ENCODE measurements at places on chromosomes 7 and 10.

DNA sequence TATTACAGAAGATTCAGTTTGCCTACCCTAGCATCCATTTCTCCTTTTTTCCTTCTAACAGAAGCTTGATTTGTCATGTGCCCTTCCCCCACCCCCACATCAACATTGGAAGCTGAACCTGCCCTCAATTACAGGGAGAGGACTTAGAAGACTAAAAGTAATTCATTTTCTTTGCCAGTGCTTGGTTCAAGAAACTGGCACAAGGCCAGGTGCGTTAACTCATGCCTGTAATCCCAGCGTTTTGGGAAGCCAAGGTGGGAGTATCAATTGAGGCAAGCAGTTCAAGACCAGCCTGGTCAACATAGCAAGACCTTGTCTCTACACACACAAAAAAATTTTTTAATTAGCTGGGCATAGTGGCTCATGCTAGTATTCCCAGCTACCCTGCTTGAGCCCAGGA lies 32.6 kb downstream of the CCNJ start:
- H3K27ac ChIP-seq = no peak overlapping the region
- H3K27me3 ChIP-seq = no peaks in the 10 kb centered on the region
- DNase-seq = no peak

GRCh38 chr10:31087011-31087410 lies 55.3 kb upstream of the ZNF438 start:
- no peak overlapping the region for H3K4me3 ChIP-seq
- no peak overlapping the region for H3K27ac ChIP-seq
- no peaks in the 10 kb centered on the region for H3K27me3 ChIP-seq
- H3K36me3 ChIP-seq = no peaks in the 10 kb centered on the region
- no peak for DNase-seq

- H3K27me3 ChIP-seq = no peaks in the 10 kb centered on the region
- DNase-seq = no peak
- H3K27ac ChIP-seq = no peak overlapping the region
- no peaks in the 10 kb centered on the region for H3K4me1 ChIP-seq
- H3K4me3 ChIP-seq = no peak overlapping the region
These were observed 2.6 kb downstream of the NPTX2 start for GRCh38 chr7:98619450-98620321.

DNA sequence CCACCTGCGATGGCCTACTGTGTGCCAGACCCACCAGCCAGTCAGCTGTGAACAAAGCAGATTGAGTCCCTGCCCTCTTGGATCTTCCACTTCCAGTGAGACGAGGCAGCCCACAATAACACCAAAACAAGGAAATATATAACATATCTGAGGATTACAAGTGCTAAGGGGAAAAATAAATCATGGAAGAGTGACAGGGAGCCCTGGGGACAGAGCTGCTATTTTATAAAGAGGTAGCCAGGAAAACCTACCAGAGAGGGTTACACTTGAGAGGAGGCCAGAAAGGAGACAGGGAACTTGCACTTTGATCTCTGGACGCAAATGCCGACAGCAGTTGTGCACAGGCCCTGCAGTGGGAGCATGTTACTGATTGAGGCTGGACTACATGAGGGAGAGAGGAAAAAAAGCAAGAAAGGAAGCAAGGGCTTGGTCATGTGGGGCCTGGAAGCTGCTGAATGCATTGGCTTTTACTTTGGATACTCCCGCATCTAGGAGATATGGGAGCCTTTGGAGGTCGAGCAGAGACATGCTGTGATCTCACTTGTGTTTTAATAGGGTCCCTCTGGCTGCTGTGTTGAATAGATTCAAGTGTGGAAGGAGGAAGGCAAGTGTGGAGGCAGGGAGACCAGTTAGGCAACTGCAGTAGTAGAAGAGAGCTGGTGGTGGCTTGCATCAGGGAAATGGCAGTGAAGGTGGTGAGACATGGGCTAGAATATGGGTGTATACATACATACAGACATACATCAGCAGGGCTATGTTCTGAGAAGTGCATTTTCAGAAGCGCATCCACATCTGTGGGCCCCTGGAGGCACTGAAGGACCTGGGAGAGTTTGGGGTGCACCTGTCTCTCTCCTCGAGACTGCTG lies 26.2 kb downstream of the MINDY4 start:
- no peaks in the 10 kb centered on the region for H3K27me3 ChIP-seq
- no peak overlapping the region for H3K4me3 ChIP-seq
- no peak overlapping the region for H3K27ac ChIP-seq
- H3K4me1 ChIP-seq = peaks cover 4% of the 10 kb centered on the region
- H3K36me3 ChIP-seq = no peaks in the 10 kb centered on the region

DNA sequence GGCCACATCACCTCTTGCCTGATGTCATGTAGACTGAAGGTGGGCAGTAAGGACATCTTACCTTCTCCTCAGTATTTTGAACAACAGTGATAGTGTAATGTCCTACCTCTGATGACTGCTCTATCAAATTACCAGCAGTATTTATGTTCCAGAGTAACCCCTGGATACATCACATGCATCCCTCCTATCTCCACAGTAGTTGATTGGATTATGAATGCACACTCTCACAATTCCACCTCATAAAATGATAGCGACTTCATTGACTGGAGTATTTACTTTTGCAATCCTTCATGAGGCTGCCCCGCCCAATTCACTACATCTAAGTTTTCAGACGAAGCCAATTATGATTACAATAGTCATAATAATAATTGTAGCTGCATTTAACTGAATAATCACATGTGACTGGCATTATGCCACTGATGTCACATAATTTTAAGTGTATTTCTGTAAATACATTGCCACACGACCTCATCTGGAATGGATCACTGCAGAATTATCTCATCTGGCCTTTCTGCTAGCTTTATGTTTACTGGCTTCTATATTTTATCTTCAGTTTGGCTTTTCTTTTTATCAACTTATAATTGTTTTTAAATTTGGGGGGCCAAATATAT lies 268.9 kb downstream of the SLC25A13 start:
- peaks cover 1% of the 10 kb centered on the region for H3K4me1 ChIP-seq
- no peak overlapping the region for H3K4me3 ChIP-seq
- no peaks in the 10 kb centered on the region for H3K27me3 ChIP-seq
- no peak for DNase-seq
- H3K36me3 ChIP-seq = no peaks in the 10 kb centered on the region
- no peak overlapping the region for H3K27ac ChIP-seq

GRCh38 chr10:6020826-6021225 lies 41.3 kb downstream of the IL2RA start:
- H3K27ac ChIP-seq = no peak overlapping the region
- H3K27me3 ChIP-seq = no peaks in the 10 kb centered on the region
- no peaks in the 10 kb centered on the region for H3K36me3 ChIP-seq
- DNase-seq = no peak
- no peaks in the 10 kb centered on the region for H3K4me1 ChIP-seq

GRCh38 chr7:111835066-111835465 lies 272.8 kb upstream of the IMMP2L start:
- no peak overlapping the region for H3K4me3 ChIP-seq
- H3K27ac ChIP-seq = no peak overlapping the region

GRCh38 chr7:23645822-23646221 lies 34.2 kb upstream of the FAM221A start:
- no peak overlapping the region for H3K4me3 ChIP-seq
- H3K27me3 ChIP-seq = no peaks in the 10 kb centered on the region
- H3K4me1 ChIP-seq = no peaks in the 10 kb centered on the region
- no peaks in the 10 kb centered on the region for H3K36me3 ChIP-seq

- no peak overlapping the region for H3K27ac ChIP-seq
- H3K4me3 ChIP-seq = no peak overlapping the region
- no peaks in the 10 kb centered on the region for H3K36me3 ChIP-seq
These were observed 60.7 kb downstream of the CD36 start for GRCh38 chr7:80699045-80699638.
